ENCODE measurements at places on chromosomes 12 and 14. TPM values are rescaled to one million over a fixed set of nuclear protein-coding genes. Genes with fewer than 3 reads are reported as not detected.

Gene SPX
- total RNA-seq: 12.9 TPM

Gene DLGAP5
- 0.19 TPM for total RNA-seq

Gene EFS
- 12.8 TPM for total RNA-seq

Gene C12orf60
- 1.5 TPM for total RNA-seq

Gene TMEM52B
- total RNA-seq: not detected

Gene KRT82
- total RNA-seq: not detected

Gene RGS6
- 13.4 TPM for total RNA-seq

Gene TIGAR
- 3.1 TPM for total RNA-seq

Gene CISTR
- total RNA-seq: not detected

Gene INHBC
- total RNA-seq: not detected

Gene PLEKHD1
- not detected for total RNA-seq

Data from subcutaneous adipose tissue (tissue), 4 donors.